HCT116 (cell line): ENCODE measurements at places on chromosomes 5 and 9. TPM values are rescaled to one million over a fixed set of nuclear protein-coding genes. Genes with fewer than 3 reads are reported as not detected.

DNA sequence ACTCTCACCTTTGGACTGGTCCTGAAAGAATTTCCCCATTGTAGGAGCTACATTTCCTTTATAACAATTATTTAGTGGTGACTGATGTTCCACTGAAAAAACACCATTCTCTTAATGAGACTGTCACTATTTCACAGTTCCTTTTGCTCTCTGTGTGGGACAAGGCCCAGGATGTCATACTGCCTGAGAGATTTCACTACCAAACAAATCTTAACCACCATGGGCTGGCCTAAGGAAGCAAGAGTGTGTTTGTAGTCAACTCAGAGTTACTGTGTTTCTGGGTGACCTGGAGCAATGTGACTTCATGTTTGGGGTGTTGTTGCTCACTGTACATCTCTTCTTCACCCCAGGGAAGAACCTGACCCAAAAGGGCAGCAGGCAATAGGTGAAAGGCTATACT, 50.1 kb upstream of the ZNF608 start:
- DNase-seq, result no peak

GRCh38 chr5:130032807-130033206, 128.5 kb downstream of the CHSY3 start:
- DNase-seq, result no peak

Gene RAPGEF1
- total RNA-seq, result 43.0 TPM

DNA sequence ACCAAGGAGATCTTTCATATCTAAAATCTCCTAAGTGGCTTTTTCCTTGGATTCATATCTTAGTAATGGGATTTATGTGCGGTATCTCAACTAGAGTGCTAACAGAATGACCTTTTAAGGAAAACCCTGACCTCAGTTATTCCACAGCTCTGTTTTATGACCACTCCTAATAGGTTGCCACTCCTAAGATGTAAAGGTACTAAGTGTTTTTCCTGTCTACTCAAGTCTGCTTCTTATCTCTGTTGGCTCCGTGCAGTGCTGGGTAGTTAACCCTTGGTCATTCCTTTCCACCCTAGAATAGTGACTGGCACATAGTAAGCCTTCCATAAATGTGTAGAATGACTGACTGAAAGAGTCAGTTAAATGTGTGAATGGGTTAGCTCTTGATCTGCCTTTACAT, 161.4 kb downstream of the DOCK2 start:
- no peak for DNase-seq

DNA sequence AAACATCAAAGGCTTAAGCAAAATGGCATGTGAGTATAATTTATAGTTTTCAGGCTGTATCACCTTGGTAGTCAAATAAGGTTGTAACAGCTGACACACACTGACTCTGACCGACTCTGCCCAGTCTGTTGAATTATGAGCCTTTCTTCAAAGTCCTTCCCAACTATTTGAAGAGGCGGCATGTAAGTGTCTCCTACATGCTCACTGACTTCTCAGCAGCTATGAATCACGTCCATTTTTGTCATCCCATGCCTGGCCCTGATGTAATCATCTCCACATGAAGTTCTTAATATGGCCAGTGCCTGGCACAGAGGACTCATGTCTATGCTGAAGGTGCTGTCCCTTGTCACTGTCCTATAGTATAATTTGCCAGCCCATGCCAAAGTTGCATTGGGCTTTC, 5.1 kb upstream of the PTBP3 start:
- peak; percentile 66 for DNase-seq

Gene ADAMTS19
- not detected for total RNA-seq

Gene RAI14
- total RNA-seq, result 47.9 TPM

DNA sequence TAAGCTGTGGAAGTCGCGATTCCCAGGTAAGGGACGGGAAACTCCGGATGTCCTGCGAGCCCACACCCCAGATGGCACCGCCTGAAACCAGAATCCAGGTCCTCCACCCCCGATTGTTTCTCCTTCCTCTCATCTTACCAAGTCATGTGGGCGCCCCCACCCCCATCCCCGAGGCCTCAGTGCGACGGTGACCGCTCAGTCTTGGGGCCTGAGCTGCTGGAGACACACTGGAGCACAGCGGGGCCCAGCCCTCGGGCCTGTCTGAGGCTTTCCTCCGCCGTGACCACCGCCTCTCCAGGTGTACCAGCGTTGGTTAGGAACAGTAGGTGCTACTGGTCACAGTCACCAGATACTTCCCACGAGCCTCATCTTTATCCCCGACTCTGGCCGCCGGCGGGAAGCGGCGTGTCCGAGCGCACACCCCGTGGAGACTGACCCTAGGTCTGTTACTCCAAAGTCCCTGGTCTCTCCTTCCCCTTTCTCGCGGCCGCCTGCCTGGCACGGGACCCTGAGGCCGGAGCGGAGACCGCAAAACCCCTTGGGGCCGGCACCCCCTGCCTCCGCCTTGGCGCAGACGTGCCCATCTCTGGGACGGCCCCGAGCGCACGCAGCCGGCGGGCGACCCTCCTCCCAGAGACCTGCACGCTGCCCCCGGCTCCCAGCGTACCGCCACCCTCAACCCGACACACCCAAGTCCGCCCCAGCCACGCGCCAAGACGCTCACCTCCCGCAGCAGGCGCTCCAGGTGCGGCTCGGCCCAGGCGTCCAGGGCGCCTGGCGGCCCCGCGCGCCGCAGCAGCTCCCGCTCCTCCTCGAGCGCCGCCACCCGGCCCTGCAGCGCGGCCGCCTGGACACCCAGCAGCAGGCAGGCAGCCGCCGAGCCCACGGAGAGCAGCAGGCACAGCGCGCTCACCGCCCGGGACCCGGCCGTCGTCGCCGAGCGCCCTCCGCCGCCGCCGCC, 733 bp downstream of the COL23A1 start:
- no peak for DNase-seq

Gene SLC6A3
- total RNA-seq, result not detected

GRCh38 chr9:114827641-114828302, 21.9 kb upstream of the TNFSF15 start:
- no peak for DNase-seq

- no peak for DNase-seq
These were observed 179.5 kb downstream of the MAPKAP1 start for GRCh38 chr9:125527471-125528002.

GRCh38 chr5:109155625-109156024, 254.1 kb downstream of the PJA2 start:
- DNase-seq, result no peak

Gene LEAP2
- 1.2 TPM for total RNA-seq

- peak; percentile 44 for DNase-seq
These were observed 70.5 kb downstream of the PIK3R1 start for GRCh38 chr5:68285851-68286611.

DNA sequence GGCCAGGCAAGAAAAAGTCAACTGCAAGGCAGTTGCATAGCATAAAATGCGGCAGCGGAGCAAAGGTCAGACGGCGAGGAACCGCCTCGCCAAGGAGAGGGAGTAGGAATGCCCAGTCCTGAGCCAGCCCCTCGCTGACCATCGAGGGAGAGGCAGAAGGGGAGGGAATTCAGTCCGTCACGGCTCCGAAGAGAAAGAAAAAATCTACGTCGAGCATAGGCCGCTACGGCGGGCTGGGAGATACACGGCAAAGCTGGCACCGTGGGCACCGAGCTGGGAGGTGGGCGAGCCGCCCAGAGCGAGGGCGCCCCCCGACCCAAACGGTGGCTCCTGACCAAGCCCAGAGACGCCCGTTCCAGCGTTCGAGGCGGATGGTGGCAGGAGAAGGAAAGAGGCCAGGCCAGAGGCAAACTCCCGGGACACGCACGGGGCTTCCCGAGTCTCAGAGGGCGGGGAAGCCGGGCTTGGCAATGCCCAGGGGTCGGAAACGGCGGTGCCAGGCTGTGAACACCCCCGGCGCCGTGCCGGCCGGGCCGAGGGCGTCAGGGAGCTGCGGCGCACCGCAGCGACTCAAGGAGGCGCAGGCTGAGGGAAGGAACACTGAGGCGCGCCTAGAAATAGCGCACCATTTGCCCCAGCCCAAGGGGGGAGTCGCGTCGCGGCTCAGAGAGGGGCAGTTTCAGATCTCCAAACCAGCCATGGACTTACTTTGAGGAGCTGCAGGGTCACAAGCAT, 518 bp downstream of the SPRY4 start:
- no peak for DNase-seq

DNA sequence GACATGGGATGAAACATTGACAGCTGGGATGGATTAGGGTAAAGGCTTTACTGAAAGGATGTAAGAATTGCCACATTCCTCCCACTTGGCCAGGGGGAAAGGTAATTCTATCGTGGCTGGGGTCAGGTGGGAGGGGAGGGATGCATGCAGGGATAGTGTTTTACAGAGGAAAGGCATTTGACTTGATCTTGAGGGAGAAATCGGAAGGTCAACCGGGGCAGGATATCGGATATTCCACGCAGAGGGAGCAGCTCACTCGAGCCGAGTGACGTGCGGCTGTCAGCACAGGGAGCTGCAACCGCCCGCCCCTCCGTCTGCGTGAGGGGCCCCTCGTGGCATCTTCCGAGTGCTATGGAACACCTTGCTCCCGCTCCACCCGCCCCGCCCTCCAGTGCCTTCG, 63.4 kb upstream of the ADAMTS2 start:
- DNase-seq, result no peak

- no peak for DNase-seq
These were observed 3.3 kb upstream of the CD180 start for GRCh38 chr5:67199859-67200258.

DNA sequence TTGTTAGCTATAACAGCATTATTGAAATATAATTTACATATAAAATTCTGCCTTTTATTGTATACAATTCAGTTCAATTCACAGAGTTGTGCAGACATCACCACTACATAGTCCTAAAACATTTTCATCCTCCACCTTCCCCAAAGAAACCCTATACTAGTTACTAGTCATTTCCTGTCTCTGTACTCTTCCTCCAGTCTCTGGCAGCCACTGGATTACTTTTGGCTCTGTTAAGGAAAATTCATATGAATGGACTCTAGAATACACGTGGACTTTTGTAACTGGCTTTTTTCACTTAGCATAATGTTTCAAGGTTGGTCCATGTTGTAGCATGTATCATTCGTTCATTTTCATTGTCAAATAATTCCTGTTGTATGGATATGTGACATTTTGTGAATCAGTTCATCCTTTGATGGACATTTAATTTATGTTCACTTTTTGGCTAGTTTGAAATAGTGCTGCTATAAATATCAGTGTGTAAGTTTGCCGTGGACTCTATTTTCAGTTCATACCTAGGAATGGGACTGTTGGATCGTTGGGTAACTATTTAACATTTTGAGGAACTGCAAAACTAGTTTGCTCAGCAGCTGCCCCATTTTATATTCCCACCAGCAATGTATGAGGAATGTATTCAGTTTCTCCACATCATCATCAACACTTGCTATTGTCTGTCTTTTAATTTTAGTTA, 9.7 kb downstream of the ICE1 start:
- DNase-seq, result no peak

GRCh38 chr5:135694012-135694411, 115.2 kb upstream of the CXCL14 start:
- DNase-seq, result no peak

Gene DMRTA1
- total RNA-seq, result not detected

Gene CNTFR
- total RNA-seq, result not detected

- DNase-seq, result no peak
These were observed 135.6 kb downstream of the ICE1 start for GRCh38 chr5:5558102-5558501.

Gene DNLZ
- 21.9 TPM for total RNA-seq

Gene TRAF1
- 1.7 TPM for total RNA-seq

- DNase-seq, result no peak
These were observed 91.9 kb downstream of the CAMSAP1 start for GRCh38 chr9:135815413-135815812.

- DNase-seq, result no peak
These were observed 2.8 kb downstream of the TXNDC8 start for GRCh38 chr9:110334871-110335270.

GRCh38 chr5:139495638-139496435, 13.3 kb upstream of the STING1 start:
- no peak for DNase-seq

DNA sequence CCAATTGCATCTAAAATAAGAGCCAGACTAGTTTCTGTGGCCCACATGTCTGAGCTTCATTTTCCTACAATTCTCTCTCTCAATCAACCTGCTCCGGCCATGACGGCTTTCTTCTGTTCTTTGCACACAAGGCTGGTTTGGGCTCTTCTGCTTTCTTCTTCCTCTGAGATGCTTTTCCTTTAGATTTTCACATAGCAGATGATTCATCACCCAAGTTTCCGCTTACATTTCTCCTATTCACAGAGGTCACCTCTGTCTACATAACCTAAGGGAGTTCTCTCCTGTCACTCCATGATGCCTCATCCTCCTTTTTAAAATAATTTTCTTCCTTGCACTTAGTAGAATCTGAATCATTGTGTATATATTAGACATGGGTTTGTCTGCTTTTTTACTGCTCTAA, 334.6 kb upstream of the TUSC1 start:
- DNase-seq, result no peak

Gene PRLR
- 0.10 TPM for total RNA-seq

Gene CBY3
- not detected for total RNA-seq

GRCh38 chr9:129336601-129337331, 158.7 kb upstream of the IER5L start:
- DNase-seq, result no peak

DNA sequence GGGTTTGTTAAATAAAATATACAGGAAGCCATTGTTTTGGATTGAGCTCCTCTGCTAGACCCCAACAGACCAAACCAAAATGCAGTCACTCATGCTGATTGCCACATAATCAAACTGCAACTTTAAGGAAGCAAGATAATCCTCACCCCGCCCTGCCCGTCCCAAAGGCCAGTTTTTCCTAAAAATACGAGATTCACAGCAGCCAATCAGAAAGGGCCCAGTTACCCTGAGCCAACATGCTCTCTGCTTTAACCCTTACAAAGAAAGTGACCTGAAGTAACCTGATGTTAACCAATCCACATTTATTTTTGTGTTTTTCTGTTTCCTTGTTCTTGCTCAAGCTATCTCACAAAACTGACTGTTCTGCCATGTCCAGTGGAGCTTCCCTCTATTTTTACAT, 21.5 kb upstream of the RNF20 start:
- DNase-seq, result no peak

- no peak for DNase-seq
These were observed 676 bp downstream of the NOL6 start for GRCh38 chr9:33472881-33473615.

GRCh38 chr5:124748687-124749594, 2.5 kb upstream of the ZNF608 start:
- DNase-seq, result peak; percentile 92

Gene CXCL14
- not detected for total RNA-seq

- DNase-seq, result no peak
These were observed 232.8 kb upstream of the PTGER4 start for GRCh38 chr5:40446910-40447309.

GRCh38 chr9:16147726-16148125, 594.9 kb downstream of the CCDC171 start:
- DNase-seq, result no peak
